ENCODE measurements at places on chromosomes 6 and 20. TPM values are rescaled to one million over a fixed set of nuclear protein-coding genes. Genes with fewer than 3 reads are reported as not detected.

- DNase-seq: no peak
- no peak overlapping the region for H3K27ac ChIP-seq
- H3K36me3 ChIP-seq: no peaks in the 10 kb centered on the region
- H3K4me3 ChIP-seq: no peak overlapping the region
Observed at GRCh38 chr6:163302747-163303146, 111.8 kb upstream of the QKI start.

GRCh38 chr6:88105741-88106340 is 58.2 kb downstream of the SPACA1 start:
- H3K27me3 ChIP-seq: no peaks in the 10 kb centered on the region
- no peaks in the 10 kb centered on the region for H3K4me1 ChIP-seq
- no peak overlapping the region for H3K4me3 ChIP-seq
- H3K27ac ChIP-seq: no peak overlapping the region
- H3K36me3 ChIP-seq: no peaks in the 10 kb centered on the region
- no peak for DNase-seq

- DNase-seq: no peak
- H3K4me1 ChIP-seq: peaks cover 10% of the 10 kb centered on the region
- peaks cover 5% of the 10 kb centered on the region for H3K27me3 ChIP-seq
Observed at GRCh38 chr6:168232528-168232927, 87.0 kb downstream of the DACT2 start.

SPATS1 gene
- total RNA-seq: not detected

SEMG1 gene
- total RNA-seq: not detected

B3GAT2 gene
- 1.8 TPM for total RNA-seq
